Esophagus muscularis mucosa (tissue), 4 donors: ENCODE measurements at places on chromosomes 7 and 10. TPM values are rescaled to one million over a fixed set of nuclear protein-coding genes. Genes with fewer than 3 reads are reported as not detected.
A peak's percentile ranks its signal among the peaks of the same experiment; 100 is the strongest.

DNA sequence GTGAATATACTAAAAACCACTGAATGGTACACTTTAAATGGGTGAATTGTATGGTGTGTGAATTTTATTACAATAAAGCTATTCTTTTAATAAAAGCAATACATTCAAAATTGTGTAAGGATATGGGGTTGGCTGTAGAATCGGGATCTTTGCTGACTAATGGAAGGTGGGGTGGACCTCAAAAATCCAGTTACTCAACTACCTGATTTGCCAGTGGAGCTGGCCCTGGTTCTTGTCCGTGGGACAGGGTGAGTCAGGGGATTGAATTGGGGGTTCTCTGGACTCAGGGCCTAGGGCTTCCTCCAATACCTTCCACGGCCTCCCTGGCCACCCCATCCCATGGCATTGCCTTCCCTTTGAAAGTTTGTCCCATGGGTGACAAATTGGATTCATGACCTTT lies 13.5 kb upstream of the RABGEF1 start:
- no peaks in the 10 kb centered on the region for H3K4me1 ChIP-seq
- H3K4me3 ChIP-seq, result no peak overlapping the region
- DNase-seq, result no peak
- peaks cover 3% of the 10 kb centered on the region for H3K36me3 ChIP-seq

GRCh38 chr10:3866332-3866731 lies 81.3 kb upstream of the KLF6 start:
- no peak overlapping the region for H3K4me3 ChIP-seq
- H3K27me3 ChIP-seq, result no peaks in the 10 kb centered on the region
- no peaks in the 10 kb centered on the region for H3K36me3 ChIP-seq
- no peak for DNase-seq
- peaks cover 8% of the 10 kb centered on the region for H3K4me1 ChIP-seq
- no peak overlapping the region for H3K27ac ChIP-seq

GRCh38 chr7:1404898-1405548 lies 54.2 kb downstream of the MICALL2 start:
- no peak overlapping the region for H3K4me3 ChIP-seq
- DNase-seq, result no peak
- H3K36me3 ChIP-seq, result no peaks in the 10 kb centered on the region
- H3K27ac ChIP-seq, result no peak overlapping the region

GRCh38 chr10:80878330-80878729 lies 340.6 kb downstream of the SH2D4B start:
- no peak overlapping the region for H3K27ac ChIP-seq
- H3K27me3 ChIP-seq, result no peaks in the 10 kb centered on the region
- H3K36me3 ChIP-seq, result no peaks in the 10 kb centered on the region
- no peak for DNase-seq

- no peaks in the 10 kb centered on the region for H3K4me1 ChIP-seq
- no peak for DNase-seq
- H3K36me3 ChIP-seq, result no peaks in the 10 kb centered on the region
- H3K27ac ChIP-seq, result no peak overlapping the region
- no peaks in the 10 kb centered on the region for H3K27me3 ChIP-seq
Observed at GRCh38 chr7:116699722-116700120, 27.7 kb downstream of the MET start.

TET1 gene
- total RNA-seq, result 6.9 TPM

DNA sequence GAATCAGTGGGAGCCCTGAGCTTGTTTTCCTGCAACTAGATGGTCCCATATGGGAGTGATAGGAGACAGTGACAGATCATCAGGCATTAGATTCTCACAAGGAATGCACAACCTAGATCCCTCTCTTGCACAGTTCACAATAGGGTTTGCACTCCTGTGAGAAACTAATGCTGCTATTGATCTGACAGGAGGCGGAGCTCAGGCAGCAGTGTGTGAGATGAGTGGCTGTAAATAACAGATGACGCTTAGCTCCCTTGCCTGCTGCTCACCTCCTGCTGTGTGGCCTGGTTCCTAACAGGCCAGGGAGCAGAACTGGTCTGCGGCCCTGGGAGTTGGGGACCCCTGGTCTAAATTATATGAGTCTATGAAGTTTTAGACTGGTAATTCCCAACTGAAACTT lies 3.9 kb downstream of the MIOS start:
- no peak overlapping the region for H3K27ac ChIP-seq
- no peaks in the 10 kb centered on the region for H3K27me3 ChIP-seq
- peaks cover 13% of the 10 kb centered on the region for H3K36me3 ChIP-seq
- H3K4me1 ChIP-seq, result peaks cover 32% of the 10 kb centered on the region
- no peak for DNase-seq

GRCh38 chr10:111083222-111084095 lies 6.6 kb downstream of the ADRA2A start:
- no peaks in the 10 kb centered on the region for H3K4me1 ChIP-seq
- H3K4me3 ChIP-seq, result no peak overlapping the region
- H3K36me3 ChIP-seq, result no peaks in the 10 kb centered on the region
- H3K27me3 ChIP-seq, result no peaks in the 10 kb centered on the region
- no peak overlapping the region for H3K27ac ChIP-seq

GRCh38 chr10:79923669-79924068 lies 25.2 kb downstream of the SFTPD start:
- H3K4me1 ChIP-seq, result peaks cover 7% of the 10 kb centered on the region
- no peaks in the 10 kb centered on the region for H3K27me3 ChIP-seq
- no peak overlapping the region for H3K27ac ChIP-seq
- no peak overlapping the region for H3K4me3 ChIP-seq

ANKRD22 gene
- total RNA-seq, result not detected

TBX20 gene
- total RNA-seq, result not detected

DNA sequence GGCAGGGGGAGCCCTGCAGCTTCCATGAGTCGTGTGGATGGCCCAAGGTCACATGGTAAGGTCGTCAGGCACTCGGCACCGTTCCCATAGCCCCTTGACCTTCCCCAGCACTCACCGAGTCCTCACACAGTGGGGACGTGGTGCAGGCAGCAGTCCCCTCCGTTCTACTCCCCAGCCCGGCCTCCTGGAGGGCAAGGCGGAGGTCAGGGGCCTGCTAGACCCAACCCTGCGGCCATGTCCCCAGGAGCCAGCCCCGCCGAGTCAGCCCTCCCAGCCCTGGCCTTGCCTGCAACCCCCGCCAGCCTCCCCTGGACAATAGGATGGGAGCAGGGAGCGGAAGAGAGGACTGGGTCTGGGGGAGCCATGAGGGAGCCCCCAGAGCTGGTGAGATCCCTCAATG lies 65.2 kb downstream of the ELFN1 start:
- no peak for DNase-seq
- no peak overlapping the region for H3K27ac ChIP-seq
- no peaks in the 10 kb centered on the region for H3K27me3 ChIP-seq
- H3K4me1 ChIP-seq, result no peaks in the 10 kb centered on the region
- H3K36me3 ChIP-seq, result no peaks in the 10 kb centered on the region

DNA sequence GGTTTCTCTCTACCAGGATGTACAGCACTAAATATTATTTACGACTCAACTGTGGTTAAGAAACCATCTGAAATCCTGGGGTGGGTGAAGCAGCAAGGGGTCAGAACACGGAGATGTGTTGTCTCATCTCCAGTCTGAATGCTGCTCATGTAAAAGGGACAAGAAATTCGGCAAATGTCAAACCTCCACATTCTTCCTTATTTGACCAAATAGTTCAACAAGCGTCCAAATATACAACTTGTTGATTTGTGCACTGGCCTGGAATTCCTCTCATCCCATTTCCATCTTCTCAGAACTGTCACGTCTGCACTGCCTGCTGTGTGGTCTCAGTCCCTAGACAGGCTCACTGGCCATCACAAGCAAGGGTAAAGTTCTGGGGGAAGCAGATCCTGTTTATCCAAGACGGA lies 520.0 kb downstream of the PARD3 start:
- peaks cover 9% of the 10 kb centered on the region for H3K4me1 ChIP-seq
- no peaks in the 10 kb centered on the region for H3K27me3 ChIP-seq
- H3K4me3 ChIP-seq, result no peak overlapping the region
- H3K27ac ChIP-seq, result no peak overlapping the region
- DNase-seq, result no peak
- no peaks in the 10 kb centered on the region for H3K36me3 ChIP-seq

DNA sequence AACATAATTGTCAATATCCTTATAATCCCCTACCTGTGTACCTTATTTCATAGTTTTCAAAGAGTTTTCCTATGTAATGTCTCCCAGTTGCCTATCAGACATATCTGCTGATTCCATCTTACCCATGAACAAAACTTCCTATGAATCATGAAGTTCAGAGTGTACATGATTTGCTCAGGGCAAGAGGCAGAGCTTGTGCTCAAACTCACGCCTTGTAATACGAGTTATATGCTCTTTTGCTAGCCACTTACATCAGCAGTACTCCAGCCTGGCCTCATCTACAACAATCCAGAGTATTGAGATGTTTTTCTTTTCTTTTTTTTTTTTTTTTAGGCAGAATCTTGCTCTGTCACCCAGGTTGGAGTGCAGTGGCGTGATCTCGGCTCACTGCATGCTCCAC lies 11.8 kb downstream of the PKD2L1 start:
- H3K4me3 ChIP-seq, result no peak overlapping the region
- no peak for DNase-seq
- H3K27me3 ChIP-seq, result peaks cover 74% of the 10 kb centered on the region
- no peaks in the 10 kb centered on the region for H3K4me1 ChIP-seq
- H3K27ac ChIP-seq, result no peak overlapping the region

EPHB6 gene
- total RNA-seq, result 5.6 TPM

- H3K27me3 ChIP-seq, result peaks cover 13% of the 10 kb centered on the region
- no peak overlapping the region for H3K4me3 ChIP-seq
- H3K4me1 ChIP-seq, result no peaks in the 10 kb centered on the region
- no peak overlapping the region for H3K27ac ChIP-seq
- H3K36me3 ChIP-seq, result no peaks in the 10 kb centered on the region
- no peak for DNase-seq
Observed at GRCh38 chr10:130689743-130690626, 553.8 kb downstream of the GLRX3 start.

EGFR gene
- 79.3 TPM for total RNA-seq

OPN4 gene
- total RNA-seq, result not detected

DNA sequence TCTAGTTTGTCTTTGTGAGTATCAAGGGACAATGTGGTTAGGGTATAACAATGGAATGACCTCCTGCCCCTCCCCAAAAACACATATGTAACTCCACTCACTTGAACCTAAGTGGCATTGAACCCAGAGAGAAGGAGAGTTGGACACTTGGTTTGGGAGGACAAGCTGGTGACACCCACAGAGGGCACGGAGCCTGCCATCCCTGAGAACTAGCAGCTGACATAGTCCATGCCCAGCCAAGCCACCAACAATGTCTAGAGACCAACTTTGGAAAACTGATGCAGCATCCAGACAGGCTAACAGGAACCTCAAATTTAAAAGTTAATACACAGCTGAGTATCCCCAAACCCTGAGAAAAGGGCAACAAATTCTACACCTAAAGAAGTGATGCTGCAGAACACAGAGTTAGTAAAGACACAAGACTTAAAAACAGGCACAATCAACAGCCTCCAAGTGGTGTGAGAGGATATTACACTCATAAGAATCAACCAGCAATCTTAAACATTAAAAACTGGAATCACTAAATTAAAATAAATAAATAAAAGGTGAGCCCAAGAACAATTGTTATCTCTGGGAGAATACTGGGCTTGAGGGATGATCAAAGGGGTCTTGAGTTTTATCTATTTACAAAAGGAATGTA lies 27.2 kb downstream of the NUDCD3 start:
- peaks cover 15% of the 10 kb centered on the region for H3K36me3 ChIP-seq
- no peak for DNase-seq
- H3K4me1 ChIP-seq, result peaks cover 60% of the 10 kb centered on the region
- no peak overlapping the region for H3K4me3 ChIP-seq
- H3K27ac ChIP-seq, result no peak overlapping the region

DNA sequence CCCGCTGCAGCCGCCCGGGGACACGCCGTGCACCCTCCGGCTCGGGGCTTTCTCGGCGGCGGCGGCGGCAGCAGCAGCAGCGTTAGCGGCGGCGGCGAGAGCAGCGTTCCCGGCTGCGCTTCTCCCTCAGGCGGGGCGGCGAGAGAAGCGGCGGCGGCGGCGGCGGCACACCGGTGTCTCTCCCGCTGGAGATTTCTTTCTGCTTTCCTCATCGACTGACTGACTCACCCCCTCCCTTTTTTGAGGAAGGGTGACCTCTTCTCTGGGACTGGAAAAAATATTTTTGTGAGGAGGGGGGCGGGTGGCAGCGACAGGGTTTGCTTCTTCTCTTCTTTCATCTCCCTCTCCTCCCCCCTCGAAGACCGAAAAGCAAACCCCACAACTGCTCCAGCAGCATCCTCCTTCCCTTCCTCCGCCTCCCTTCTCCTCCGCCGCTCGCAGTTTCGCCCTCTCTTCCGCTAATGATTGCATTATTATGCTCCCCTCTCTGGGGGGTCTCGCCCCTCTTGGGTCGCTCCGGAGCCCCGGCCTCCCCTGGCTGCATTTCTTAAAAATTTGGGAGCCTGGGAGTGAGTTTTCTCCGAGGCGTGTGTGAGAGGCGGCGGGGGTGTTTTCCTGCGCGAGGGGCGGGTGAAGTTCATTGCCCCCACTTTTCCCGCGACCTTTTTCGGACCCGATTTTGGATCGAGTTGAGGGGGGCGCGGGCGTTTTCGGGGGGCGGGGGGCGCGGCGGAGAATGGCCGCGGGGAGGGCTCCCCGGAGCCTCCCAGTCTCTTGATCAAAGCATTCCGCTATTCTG lies 411 bp downstream of the AUTS2 start:
- H3K27me3 ChIP-seq, result no peaks in the 10 kb centered on the region
- H3K4me3 ChIP-seq, result peak overlapping the region; percentile 88
- H3K36me3 ChIP-seq, result no peaks in the 10 kb centered on the region
- H3K27ac ChIP-seq, result peak overlapping the region; percentile 93
- DNase-seq, result no peak

DNA sequence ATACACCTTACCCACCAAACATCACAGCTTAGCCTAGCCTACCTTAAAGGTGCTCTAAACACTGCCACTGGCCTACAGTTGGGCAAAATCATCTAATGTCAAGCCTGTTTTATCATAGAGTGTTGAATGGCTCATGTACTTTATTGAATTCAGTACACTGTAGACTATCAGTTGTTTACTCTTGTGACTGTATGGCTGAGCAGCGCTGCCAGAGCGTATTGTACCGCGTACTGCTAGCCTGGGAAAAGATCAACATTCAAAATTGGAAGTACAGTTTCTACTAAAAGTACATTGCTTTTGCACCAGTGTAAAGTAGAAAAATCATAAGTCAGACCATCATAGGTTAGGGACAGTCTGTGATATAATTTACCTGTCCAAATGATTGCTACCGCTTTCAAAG lies 226.8 kb downstream of the PRPF18 start:
- no peaks in the 10 kb centered on the region for H3K36me3 ChIP-seq
- no peak overlapping the region for H3K27ac ChIP-seq
- no peak for DNase-seq
- H3K4me1 ChIP-seq, result peaks cover 35% of the 10 kb centered on the region
- no peak overlapping the region for H3K4me3 ChIP-seq

SRGN gene
- total RNA-seq, result 90.7 TPM

TDRD1 gene
- not detected for total RNA-seq

FBXL13 gene
- total RNA-seq, result 0.83 TPM

AFAP1L2 gene
- 19.4 TPM for total RNA-seq

- H3K4me1 ChIP-seq, result no peaks in the 10 kb centered on the region
- H3K36me3 ChIP-seq, result no peaks in the 10 kb centered on the region
- no peak overlapping the region for H3K4me3 ChIP-seq
- no peak overlapping the region for H3K27ac ChIP-seq
- no peak for DNase-seq
Observed at GRCh38 chr10:124324856-124325632, 93.7 kb downstream of the OAT start.

TECPR1 gene
- 32.4 TPM for total RNA-seq

GRCh38 chr10:80515941-80516340 lies 21.8 kb upstream of the SH2D4B start:
- no peaks in the 10 kb centered on the region for H3K27me3 ChIP-seq
- H3K4me3 ChIP-seq, result no peak overlapping the region
- H3K36me3 ChIP-seq, result peaks cover 97% of the 10 kb centered on the region
- DNase-seq, result no peak

- H3K36me3 ChIP-seq, result no peaks in the 10 kb centered on the region
- no peak for DNase-seq
- H3K27me3 ChIP-seq, result no peaks in the 10 kb centered on the region
- H3K4me1 ChIP-seq, result no peaks in the 10 kb centered on the region
Observed at GRCh38 chr7:83593921-83594475, 54.9 kb downstream of the SEMA3E start.
